ENCODE measurements at places on chromosomes 6 and 20.

DNA sequence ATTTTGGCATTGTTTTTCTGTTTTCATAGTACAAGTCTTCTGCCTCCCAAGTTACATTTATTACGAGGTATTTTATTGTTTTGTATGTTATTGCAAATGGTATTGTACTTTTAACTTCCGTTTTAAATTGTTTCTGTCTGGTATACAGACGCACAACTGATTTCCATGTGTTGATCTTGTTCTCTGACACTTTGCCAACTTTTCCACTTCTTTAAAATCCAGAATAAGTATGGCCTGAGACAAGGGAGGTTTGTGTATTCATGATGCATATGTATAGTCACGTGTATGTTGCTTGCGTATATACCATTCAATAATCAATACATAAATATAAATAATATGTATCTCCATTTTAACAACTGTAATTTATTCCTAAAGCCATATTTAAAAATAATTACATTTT, 41.2 kb downstream of the THBS2 start:
- DNase-seq = no peak

DNA sequence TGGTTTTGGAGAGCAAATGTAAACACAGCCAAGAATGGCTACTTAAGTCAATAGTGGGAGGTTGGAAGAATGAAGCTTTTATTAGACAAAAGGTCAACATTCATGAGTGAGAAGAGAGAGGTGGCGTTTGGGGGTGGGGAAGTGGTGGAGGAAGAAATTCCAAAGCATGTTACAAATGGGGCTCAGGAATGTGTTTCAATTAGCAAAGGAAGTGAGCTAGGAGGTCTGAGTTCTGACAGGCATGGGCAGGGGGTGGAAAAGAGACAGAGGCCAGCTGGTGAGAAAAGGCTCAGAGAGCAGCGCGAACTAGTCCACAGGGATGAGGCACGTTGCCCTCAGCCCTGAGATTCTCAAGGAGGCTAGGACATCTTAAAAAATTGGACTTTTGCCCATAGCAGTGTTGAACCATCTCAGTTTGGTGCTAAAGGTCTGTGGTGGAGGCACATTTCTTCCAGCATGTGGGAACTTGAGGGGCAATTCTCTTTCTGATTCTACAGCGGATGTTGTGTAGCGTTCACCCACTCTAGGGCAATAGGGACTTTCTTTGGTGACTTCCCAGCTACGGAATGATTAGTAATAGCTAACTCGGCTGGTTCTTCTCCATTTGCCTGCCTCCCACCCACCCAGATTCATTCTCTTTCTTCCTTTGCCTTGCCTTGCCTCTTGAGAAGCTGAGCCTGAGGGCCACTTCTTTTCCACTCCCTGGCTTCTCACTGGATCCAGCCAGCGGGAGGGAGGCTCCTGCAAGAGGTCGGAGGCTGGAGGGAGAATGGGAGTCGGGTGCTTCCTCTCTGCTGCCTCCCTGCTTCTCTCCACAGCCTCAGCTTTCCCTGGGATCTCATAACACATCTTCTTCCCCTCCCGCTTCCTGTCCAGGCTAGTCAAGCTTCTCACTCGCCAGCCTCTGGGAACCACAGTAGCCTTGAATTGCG, 45.1 kb upstream of the NEDD9 start:
- DNase-seq = no peak

DNA sequence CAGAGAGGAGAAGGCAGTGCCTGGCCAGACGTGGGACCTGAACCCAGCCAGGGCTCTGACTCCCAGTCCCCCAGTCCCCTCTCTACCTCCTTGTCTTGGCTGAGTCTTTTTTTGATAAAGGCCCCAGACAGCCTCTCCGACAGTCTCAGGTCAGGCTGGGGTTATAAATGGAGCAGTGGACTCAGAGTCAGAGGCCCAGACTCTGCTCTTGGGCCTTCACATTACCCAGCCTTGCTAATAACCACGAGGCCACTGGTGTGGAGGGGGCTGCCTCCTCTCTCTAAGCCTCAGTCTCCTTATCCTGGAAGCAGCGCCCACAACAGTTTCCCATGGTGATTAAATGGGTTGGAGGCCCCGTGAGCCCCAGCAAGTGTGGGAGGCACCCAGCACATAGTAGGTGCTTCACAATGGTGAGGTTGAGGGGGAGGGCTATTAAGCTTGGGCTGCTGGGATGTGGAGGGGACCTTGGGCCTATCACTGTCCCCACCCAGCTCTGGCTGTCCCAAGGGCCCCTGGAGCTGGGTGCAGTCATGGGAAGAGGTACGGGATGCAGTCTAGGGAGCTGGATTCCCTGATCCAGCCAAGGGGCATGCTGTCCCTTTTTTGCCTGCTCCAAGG, 35.7 kb downstream of the TGM2 start:
- no peak for DNase-seq

GRCh38 chr6:11224252-11224965, 8.1 kb downstream of the NEDD9 start:
- DNase-seq = no peak

DNA sequence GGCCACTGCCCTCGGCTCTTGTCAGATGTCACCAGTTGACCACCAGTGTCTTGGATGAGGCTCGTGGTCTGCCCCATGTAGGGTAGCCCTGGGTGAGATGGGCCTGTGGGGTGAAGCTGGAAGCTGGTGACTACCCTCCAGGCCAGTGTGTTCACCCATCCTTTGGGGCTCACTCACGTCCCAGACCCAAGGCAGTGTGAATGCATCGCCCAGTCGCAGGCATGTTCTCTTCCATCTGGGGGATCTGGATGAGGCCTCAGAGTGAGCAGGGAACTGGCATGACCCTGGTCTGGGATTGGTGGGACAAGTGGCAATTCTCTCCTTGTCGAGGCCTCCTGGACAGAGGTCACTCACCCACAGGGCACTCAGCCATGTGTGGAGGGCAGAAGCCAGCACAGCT, 120.1 kb upstream of the PHACTR3 start:
- no peak for DNase-seq

DNA sequence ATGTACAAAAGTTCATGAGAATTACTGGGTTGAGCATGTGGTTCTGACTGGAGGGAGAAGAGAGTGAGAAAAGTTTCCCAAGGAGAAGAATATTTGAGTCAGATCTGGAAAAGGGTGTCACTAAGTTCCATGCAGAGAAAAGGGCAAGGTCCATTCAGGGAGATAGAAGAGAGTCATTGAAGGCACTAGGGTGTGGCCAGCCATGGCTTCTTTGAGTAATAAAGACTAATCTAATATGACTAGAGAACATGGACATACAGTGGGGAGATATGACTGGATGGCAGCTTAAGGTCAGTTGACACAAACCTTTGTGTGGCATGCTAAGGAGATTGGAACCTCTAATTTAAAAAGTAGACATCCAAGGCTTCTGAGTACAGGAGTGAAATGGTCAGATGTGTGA, 10.7 kb upstream of the SLC17A4 start:
- DNase-seq = no peak

- no peak for DNase-seq
These were observed 59.9 kb downstream of the EYA2 start for GRCh38 chr20:46954490-46955038.

- no peak for DNase-seq
These were observed 124.1 kb downstream of the GRIK2 start for GRCh38 chr6:101517632-101518031.

DNA sequence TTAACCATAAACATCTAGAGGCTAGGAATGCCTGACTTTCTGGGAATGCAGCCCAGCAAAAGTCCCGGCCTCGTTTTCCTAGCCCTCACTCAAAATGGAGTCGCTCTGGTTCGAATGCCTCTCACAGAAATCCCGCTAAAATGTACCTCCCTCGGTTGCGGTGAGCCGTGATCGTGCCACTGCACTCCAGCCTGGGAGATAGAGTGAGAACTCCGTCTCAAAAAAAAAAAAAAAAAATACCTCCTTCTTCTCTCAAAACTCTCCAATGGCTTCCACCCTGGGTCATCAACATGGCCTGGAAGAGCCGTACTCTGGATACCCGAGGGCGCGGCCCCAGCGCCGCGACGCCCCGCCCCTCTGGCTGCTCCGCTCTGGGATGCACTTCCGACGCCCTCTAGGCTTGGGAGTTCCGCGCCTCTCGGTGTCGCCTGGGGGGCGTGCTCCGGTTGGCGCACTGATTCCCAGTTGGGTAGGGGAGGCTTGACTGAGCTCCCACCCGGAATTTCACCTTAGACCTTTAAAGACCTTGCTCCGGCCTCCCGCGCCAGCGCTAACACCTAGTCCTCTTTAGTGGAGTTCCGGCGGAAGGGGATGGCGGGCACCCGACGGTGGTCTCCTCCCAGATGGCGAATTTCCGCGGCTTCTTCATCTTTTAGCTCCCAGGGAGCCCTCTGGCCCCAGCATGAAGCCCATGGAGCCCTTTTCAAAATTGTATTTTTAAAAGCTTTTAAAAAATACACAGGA, 12.3 kb downstream of the HMGN4 start:
- no peak for DNase-seq

DNA sequence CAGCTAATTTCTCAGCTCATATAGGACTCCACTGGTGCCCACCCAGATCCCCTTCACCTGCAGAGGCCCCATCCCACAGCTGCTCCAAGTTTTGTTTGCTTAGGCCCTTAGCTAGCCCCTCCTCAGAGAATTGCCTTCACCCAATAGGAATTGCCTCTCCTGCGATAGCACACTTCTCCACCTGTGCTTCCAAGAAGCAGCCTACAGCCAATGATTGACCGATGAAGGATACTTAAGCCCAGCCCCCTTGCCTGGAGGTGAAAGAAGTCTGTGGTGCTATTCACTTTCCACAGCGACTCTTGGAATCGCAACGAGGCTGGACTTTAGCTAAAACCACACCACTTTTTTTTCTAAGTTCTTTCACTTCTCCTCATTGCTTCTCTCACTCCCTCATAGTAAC, 353.2 kb upstream of the BTBD3 start:
- DNase-seq = no peak

DNA sequence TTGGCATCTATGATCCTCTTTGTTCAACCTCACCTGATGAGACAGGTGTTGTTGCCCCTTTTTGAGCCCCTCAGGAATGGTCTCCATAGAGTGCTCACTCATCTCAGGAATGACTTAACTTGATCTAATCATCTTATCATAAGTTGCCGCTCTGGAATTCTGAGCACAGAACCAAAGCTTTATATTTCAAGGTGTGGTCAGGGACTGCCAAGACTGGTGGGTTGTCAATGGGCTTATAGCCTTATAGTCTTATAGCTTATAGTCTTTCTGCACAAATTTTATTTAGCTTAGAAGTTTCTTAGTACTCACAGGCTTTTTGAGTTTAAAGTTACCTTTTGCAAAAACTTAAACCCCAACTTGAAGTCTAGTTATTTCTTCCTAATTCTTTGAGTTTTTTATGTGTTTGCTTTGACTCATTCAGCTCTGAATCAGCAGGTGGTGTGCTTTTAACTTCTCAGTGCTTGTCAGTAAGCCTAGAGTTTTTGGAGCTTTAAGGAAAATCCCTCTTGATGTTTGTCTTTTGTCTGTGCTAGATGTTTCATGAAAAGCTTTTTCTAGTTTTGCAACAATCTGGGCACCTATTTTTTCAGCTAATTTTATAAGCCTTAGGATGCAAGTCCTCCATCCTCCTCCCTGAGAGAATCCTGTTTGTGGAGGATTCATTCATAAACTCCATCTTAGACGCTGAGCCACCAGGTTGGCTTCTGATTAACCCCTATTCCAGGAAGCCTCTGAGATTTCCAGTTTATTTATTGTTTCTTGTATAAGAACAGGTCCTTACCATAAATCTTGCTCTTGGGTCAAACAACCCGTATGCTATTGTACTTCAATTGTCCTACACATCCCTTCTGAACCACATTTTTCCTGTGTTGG, 72.3 kb upstream of the SSTR4 start:
- DNase-seq = no peak

DNA sequence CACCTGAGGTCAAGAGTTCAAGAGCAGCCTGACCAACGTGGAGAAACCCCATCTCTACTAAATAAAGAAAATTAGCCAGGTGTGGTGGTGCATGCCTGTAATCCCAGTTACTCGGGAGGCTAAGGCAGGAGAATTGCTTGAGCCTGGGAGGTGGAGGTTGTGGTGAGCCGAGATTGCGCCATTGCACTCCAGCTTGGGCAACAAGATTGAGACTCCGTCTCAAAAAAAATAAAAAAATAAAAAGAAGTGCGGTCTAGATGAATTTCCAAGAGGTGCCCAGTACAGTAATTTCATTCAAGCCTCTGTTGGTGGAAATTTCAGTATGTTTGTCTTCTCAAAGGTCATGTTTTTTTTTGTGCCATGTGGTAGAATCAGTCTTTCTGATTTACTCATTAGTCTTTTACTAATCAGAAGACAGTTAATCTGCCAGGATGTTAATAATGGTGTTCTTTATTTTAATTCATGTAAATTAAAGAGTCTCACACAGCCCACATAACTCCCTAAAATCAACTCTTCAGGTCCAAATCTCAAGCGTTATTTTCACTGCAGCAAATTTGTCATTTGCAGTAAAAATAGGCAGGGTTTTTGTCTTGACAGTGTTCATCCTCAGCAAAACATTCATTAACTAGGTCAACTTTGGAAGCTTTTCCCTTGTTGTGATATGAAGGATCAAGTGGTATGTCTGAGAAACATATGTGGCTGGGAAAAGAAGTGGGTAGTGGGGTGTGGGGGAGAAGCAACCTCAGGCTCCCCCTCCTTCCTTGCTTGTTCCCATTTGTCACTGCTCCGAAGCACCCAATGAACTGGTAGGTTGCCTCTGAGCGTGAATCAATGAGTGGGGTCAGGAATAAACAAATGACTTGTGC, 13.3 kb downstream of the TP53INP2 start:
- DNase-seq = no peak

DNA sequence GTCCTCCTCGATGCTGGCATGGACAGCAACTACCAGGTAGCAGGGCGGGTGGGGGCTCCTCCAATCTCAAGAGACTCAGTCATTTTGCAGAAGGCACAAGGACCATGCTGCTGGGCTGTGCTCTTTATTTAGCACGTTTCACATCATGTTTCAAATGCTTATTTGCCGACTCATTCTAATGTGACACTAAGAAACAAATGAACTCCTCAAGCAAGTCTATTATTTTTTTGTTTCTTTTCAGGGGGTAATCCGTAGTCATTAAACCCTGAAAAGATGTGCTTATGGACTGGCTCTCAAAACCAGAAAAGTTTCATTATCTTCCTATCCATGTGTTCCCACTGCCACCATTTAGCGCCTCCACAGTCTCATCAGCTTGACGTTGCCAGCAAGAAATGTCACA, 92.9 kb downstream of the ANKS1A start:
- DNase-seq = no peak

DNA sequence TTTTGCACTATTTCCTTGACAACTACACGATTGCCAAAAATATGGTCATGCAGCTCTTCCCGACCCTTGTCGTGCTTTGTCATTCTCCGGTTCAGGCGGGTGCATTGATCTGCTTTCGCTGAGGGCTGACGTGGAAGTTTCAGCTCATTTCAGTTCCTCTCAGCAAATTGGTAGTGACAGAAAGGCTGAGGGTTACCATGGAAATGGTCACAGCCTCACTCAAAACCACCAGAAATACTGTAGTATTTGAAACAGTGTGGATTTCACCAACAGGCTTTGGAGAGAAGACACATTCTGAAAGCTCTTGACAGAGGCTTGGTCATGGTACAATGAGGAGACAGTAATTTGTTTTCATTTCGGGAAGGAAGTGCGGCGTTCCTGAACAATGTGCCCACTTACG, 99.7 kb upstream of the EXOC2 start:
- DNase-seq = no peak

- no peak for DNase-seq
These were observed 13.7 kb downstream of the NPEPL1 start for GRCh38 chr20:58706150-58706892.

- no peak for DNase-seq
These were observed 611 bp downstream of the EPB41L2 start for GRCh38 chr6:131062241-131063027.
